ENCODE measurements at places on chromosomes 3 and 15.

GRCh38 chr15:91308855-91309254 lies 208.8 kb downstream of the SV2B start:
- DNase-seq = no peak

DNA sequence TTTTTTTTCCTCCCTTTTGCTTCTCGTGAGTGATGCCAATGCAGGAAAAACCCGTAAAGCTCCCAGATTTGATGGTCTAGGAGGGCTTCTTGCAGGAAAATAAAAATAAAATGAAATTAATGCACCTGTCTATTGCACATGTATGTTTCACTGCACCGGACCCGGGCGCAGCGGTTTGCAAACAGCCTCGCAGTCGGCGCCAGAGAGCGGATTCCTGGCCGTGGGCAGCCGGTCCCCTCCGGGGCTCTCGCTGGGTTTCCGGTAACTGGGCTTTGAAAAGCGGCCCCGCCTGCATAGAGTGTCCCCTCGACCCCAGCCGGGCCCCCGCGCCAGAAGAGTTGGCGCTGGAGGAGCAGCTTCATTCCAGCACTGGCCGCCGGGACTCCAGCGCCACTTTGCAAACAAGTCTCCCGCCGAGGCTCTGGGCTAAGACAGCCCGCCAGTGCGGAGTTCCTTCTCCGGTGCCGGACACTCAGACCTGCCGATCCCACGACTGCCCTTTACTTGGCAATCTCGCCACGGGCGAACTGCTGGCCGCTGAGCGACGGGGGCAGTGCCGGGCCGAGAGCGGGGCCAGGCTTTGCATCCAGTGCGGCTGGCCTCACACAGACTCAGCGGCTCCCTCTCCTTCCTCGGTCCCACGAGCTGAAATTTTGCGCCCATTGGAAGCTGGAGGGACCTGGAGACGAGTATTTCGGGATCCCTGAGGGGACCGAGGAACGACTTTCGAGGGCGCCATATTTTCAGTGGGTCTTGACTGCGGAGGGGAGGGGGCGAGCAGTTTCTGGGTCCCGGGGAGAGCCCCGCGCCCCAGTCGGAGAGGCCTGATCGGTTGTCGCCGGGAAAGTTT lies 225.9 kb upstream of the C2CD4B start:
- peak; percentile 12 for DNase-seq

- peak; percentile 63 for DNase-seq
These were observed 18.8 kb upstream of the CELF6 start for GRCh38 chr15:72338617-72339321.

GRCh38 chr3:68228856-68229255 lies 574.4 kb upstream of the SUCLG2 start:
- no peak for DNase-seq

DNA sequence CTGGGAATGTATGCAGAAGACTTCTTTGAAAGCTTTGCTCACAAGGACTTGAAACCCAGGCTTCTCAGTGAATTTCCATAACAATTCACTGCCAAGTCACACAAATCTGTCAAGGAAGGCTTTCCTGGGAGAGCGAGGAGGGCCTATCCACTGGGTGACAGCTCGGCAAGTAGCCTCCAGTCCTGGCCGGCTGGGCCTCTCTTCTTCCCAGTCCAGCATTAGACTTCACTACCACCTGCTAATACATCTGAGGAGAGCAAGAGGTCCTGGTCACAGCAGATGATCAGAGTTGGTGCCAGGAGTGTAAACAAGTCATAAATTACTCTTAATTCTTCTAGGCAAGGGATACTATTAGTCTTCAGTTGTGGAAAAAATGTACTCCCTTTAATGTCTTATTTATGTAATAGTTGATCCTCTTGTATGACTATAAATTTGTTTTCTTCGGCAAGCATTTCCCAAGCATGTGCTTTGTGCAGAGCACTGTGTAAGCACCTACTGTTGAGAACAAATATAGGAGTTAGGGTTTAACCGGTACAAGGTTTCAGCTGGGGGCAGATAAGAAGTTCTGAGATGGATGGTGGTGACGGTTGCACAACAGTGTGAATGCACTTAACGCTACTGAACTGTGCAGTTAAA lies 162.9 kb downstream of the VGLL4 start:
- no peak for DNase-seq

GRCh38 chr3:23735535-23736326 lies 70.0 kb upstream of the UBE2E1 start:
- peak; percentile 47 for DNase-seq

DNA sequence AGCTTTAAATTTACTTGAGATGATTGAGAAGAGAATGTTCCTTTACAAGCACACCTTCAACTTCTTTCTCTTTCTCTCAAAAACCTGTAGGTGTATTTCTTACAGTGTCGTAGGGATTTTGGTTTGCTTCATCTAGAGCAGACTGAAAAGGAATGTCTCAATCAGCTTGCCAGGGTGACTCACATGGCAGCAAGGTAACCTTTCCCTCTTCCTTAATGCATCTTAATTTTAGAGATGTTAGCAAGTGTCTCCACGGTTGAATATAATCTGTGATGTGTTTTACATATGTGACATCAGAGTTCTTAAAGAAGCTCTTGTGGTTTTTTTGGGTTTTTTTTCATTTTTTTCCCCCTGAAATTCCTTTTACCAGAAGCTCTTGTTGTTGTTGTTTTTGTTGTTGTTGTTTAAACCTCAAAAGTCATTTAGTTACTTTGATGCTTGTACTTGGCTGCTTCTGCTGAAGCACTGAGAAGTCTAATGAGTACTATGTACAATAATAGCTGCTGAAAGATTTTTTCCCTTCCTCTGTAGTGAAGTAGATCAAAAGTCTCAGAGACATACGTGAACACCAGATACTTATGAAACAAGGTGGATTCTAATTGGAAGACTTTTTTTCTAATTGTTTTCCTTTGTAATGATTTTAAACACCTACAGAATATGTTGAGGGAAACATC lies 83.1 kb downstream of the RETNLB start:
- DNase-seq = peak; percentile 2

DNA sequence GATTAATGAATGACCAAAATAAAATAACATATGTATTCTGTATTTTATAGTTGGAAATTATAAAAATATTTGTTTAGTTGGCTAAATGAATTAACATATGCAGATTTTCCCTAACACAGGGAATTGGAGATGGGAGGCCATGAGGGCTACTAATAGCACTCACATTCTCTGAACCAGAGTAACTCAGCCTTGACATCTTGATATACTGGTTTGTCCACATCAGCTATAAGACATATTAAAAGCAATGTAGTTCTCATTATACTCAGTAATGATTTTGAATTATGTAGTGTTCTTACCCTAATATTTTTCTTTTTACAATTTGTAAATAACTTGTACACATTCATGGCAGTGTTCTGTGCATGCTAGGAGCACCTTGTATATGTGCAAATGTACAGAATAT lies 255.9 kb downstream of the EPHA6 start:
- no peak for DNase-seq
